ENCODE measurements at places on chromosomes 12 and 14.

DNA sequence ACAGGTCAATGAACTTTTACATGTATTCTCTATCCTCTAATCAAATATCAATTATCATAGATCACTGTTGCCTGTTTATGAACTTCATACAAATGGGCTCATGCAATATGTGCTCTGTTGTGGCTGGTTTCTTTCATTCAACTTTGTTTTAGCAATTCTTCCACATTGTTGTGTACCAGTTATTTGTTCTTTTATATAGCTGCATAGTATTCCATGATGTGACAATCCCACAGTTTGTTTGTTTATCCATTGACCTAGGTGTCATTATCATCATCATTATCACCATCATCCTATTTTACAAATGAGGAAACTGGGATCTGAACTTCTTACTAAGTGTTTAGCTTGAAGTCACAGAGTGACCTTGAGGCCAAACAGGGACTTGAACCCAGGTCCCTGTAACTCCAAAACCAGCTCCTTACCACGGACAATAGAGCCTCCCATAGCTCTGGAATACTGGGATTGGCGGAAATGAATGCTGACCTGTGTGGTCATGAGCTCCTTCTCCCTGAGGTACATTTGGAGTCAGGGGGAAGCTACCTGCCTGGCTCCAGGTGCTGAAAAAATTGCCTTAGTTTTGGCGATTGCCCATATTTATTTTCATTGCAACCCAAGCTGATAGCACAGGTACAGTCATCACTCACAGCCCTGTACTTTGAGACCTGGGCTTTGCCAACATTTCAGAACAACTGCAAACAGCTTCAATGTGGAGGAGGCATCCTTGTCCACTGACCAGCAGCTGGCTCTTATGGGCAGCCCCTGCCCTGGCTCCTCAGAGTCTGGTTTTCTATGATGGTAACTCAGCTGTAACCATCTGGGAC is 9.2 kb downstream of the ZFP36L1 start:
- no peak for DNase-seq

- DNase-seq = no peak
Observed at GRCh38 chr12:96176575-96176974, 17.6 kb upstream of the ELK3 start.

GRCh38 chr12:75982169-75982564 is 49.4 kb downstream of the PHLDA1 start:
- no peak for DNase-seq

DNA sequence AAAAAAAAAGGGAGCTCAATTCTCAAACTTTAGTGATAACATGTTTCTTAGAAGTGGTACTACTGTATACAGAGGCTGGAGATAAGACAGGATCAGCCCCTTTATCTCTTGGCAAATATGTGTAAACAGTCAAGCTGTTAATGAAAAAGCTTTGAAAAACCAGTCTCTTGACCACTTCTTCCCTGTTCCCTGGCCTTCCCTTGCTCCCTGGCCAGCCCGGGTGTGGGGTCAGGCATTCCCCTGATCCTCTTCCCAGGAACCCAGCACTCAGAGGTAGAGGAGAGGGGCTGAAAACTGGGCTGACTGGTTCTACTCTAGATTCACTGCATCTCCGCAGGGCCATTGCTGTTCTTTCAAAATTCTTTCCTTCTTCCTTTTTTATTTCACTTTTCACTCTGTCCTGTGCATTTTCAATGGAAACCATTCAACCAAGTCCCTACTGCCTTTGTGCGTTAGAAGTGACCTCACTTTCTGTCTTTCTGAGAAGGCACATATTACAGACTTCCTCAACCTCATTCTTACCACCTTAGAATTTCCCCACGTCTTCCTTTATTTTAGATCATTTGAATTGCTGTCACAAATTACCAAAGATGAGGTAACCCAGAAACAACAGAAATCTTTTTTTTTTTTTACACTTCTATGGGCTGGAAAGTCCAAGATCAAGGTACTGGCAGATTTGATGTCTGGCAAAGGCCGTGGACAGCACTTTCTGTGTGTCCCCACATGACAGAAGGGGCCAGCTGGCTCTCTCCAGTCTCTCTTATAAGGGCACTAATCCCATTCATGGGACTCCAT is 5.7 kb downstream of the GNG2 start:
- DNase-seq = no peak

DNA sequence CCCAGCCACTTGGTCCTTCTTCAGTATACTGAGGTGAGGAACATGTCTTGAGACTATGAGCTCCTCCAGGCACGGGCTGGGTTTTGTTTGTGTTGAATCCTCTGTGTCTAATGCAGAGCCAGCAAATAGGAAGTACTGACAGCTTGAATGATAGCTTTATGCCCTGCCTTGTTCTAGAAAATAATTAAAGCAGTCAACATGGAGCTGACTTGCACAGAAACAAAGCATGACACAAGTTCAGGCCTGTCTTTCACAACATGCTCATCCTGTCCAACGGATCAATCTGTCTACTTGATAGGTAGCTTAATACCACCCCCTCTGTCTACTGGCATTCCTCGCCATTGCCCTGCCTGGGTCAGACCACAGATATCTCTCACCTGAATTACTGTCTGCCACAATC is 140.9 kb downstream of the ESRRB start:
- no peak for DNase-seq

DNA sequence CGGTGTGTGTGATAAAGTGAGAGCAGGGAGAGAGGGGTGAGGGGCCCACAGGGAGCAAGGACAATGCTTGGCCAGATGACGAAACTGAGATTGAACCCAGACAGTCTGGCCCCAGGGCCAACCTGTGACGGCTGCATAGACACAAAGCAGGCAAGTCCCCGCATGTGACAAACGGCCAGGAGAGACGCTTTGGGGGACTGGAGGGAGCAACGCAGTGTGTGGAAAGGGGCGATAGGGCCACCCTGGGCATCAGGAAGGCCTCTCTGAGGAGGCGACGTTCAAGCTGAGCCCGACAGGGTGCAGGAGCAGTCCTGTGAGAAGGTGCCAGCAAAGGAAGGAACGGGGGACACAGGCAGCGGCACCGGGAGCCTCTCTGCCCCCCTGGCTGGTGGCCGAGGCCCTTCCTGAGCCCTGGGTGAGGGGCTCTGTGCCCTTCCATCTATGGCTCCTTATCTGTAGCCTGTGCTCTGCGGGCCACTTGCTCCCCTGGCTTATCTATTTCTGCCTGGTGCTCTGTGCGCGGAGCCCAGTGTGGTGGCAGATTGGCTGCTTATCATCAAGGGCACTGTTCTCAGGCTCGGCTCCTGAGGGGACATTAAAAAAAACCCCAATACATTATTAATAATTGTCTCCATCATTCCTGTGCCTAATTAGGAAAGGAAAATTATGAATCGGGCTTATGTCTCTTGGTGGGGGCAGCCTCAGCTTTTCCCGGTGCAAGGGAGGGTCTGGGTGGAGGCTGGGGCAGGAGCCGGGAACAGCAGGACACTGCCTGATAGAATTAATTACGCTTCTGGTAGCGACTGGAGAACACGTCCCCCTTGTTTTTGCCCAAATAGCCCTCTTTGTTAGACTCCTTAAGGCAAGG is 39.8 kb downstream of the PRIMA1 start:
- DNase-seq = no peak

DNA sequence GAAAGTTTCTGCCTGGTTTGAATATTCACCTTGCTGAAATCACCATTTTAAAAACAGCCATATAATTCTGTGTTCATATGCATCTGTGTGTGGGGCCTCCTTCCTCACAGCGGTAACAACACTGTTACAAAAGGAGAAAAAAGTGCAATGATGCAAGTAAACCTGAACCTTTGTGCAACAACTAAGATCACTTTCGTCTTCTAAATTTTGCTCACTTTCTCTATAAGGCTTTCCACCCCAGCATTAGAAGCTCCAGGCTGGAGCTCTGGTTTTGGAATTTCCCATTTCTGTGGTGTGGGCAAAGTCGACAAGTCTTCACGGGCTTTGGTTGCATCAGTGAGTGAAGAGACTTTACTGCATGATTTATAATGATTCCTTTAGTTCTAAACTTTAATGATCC is 18.4 kb downstream of the FGD6 start:
- no peak for DNase-seq

DNA sequence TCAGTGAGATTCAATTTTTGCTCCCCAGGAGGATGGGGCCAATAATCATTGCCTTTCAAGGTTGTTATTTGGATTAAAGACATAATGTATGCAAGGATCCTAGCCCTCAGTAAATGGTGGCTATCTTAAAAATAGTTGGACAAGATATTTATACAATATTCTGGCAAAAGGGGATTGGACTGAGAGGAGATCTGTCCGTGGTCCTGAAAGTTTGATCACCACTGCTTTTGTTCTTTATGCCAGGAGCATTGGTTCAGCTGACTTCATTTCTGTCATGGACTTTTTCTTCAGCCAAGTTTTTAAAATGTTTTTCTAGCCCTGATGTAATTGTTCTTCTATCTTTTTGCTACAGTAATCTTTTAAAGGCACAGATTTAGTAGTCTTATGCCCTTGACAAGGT is 70.2 kb upstream of the TCL1A start:
- DNase-seq = no peak

DNA sequence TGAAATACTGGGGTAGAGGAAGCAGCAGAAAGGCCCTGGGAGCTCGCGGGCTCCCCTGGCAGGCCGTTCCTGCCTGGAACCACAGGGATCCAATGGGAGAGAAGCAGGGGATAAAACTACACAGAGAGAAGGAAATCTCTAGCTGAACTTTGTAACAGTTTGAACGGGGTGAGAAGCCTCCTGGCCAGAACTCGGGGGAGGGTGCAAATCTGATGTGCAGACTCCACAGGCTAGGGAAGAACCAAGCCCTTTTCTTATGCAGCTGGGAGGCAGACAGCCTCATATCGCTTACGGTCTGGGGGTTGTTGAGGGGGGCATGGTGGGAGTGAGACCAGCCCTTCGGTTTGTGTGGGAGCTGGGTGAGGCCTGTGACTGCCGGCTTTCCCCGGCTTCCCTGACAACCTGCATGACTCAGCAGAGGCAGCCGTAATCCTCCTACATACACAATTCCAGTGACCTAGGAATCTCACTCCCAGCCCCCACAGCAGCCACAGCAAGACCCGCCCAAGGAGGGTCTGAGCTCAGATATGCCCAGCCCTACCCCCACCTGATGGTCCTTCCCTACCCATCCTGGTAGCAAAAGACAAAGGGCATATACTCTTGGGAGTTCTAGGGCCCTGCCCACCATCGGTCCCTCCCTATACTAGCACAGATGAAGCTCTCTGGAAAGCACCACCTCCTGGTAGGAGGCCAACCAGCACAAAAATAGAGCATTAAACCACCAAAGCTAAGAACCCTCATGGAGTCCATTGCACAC is 143.0 kb downstream of the TMTC1 start:
- DNase-seq = no peak

- no peak for DNase-seq
Observed at GRCh38 chr12:11730299-11731041, 81.0 kb downstream of the ETV6 start.

DNA sequence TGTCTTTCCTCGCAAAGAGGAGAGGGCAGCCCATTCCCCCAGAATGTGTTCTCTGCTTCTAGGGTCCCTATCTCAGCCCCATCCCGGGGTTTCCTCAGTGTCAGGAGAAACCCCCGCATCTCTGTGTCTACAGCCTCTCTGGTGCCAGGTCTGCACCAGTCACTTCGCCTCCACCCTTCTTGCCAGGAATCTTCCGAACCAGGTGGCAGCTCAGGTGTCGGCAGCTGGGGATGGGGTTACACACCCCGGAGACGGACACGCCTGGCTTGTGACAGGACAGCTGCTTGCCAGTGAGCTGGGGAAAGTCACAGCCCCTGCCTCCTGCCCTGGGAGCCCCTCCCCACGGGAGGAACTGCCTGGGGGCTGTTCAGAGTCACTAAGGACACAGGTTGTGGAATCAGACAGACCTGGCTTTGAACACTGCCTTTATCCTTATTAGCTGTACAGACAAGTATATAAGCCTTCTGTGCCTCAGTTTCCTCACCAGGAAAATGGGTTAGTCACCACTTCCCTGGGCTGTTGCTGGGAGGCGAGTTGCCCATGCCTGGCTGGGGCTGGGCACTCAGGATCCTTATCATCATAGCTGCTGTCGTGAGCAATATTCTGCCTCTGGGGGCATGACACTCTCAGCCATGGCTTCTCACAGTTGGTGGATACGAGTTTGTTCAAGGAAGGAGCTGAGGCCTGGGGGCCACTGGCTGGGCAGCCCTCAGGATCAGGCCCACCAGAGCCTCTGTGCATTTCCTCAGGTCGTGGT is 10.8 kb downstream of the HIP1R start:
- DNase-seq = no peak

DNA sequence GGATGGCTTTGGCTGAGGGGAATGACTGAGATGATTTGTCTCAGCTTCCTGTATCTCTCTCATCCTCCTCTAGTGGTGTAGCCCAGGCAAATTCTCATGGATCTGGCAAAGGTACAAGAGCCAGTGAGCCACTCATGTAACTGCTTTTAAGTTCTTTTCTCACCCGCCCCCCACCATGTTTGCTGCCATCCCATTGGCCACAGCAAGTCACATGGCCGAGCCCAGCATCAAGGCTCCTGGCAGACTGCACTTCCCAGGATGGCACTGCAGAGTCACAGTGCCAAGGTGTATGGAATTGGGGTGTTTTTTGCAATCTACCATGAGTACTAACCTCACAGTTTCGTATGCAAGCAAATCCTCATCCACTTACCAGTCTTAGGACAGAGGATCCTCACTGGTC is 50.9 kb downstream of the CHST11 start:
- DNase-seq = no peak

DNA sequence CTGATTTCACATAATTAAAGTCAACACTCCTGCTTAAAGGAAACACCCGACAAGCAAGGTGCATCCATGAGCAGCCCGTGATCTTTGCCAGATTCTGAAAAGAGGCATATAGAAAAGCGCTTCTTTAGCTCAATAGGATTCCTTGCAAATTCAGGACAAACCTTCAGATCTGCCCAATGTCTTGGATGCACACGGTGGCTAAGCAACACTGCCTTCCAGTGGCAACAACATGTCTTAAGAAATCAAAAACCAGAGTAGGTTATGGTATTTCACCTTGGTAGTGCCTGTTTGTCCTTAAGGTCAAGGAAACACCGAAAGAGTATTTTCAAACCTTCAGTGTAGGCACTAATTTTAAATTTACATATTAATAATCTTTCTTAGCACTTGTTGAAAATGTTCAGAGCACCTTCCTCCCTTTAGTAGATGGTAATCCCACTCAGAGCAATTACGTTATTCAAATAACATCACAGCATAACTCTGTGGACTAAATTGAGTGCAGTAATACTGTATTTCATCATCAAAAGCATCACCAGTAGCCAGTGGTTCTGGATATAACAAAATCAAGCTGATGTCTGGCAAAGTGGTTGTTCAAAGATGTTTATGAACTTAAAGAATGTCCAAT is 58.0 kb upstream of the CDKN3 start:
- DNase-seq = no peak

DNA sequence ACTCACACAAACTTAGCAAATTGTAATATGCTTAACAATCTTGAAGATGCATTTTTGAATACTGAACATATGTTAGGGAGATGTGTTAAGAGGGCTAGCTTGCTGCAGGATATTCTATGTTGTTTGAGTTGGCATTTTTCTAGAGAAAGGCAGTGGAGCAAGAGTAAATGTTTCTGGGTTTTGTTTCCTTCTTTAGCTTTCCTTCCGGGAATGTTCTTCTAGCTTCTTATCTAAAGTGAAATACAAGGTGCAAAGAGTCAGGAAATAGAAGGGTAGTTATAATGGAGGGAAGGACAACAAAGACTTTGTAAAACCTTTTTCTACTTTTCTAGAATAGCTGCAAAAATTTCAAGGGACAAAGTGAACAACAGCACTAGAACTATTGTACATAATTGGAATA is 77.6 kb upstream of the KCNH3 start:
- DNase-seq = no peak

Data from stimulated activated CD8-positive, alpha-beta memory T cell treated with anti-CD3 and anti-CD28 coated beads, Interleukin-7, amount 100 ng/mL, for 48 hours (primary cell).